ENCODE measurements at places on chromosomes 6 and 20. TPM values are rescaled to one million over a fixed set of nuclear protein-coding genes. Genes with fewer than 3 reads are reported as not detected.
A peak's percentile ranks its signal among the peaks of the same experiment; 100 is the strongest.

Gene LAMP5
- not detected for total RNA-seq

DNA sequence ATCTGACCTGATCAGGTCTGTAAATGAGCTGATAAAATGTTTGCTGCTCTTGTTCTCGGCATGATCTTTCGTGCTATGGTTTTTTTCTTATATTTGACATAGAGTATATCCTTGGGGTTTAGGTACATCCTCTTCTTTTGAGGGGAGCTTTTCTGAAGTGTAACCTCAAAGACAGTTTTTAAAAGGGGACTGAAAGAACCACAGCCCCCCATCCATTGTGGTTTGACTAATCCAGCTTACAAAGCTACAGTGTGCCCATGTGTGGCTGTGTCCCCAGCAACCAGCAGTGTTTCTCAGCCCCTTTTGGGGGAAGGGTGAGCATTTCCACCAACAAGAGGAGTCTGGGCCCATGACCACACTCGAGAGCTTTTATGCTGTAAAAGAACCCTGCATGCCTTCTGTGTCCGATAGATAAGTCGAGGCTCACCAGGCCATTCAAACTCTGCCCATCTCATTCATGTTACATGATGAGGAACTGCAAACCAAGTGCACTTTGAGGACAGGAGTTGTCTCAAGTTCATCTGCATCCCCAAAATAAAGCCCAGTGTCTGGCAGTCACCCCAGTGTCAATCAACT is 266.0 kb downstream of the SLC24A3 start:
- DNase-seq: no peak

- no peak for DNase-seq
Observed at GRCh38 chr6:111441678-111442243, 41.3 kb downstream of the REV3L start.

DNA sequence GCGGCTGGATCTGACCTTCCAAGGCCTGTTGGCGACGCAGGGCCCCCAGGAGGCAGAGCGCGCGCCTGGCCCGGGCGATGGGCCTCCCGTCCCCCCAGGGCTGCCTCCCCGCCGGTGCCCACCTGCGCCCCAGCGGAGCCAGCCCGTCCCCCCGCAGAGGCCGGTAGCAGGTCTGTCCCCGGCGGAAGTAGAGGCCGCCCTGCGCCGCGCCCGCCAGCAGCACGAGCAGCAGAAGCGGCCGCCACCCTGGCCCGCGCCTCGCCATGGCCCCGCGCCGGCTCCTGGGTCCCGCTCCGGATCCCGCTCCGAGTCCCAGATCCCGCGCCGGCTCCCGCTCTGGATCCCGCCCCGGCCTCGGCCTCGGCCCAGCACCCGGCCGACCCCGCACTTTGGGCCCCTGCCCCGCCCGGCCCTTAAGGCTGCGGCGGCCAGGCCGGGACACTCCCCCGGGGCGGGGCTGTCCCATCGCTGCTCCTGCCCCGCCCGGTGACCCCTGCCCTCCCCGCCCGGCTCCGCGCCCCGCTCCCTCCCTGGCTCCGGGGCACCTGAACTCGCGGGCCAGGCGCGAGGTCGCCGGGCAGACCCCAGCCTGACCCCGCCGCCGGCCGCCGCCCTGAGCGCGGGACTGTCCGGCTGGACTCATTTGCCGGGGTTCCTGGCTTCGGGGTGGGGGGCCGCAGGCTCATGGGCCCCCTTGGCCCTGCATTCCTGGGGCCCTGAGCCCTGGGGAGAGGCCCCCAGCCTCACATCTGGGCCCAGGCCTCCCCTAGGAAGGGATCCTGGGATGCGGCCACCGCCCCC is at the start of gene CTSZ:
Gene CTSZ (minus strand): TSS at position 391 of the 801 bp plus-strand sequence. CDS start 126 bp downstream, at position 265.
- DNase-seq: peak; percentile 70
